NCI-H1092 treated with DMSO at 0.1 percent for 48 hours (cell line): ENCODE measurements at places on chromosomes 11 and 22.

DNA sequence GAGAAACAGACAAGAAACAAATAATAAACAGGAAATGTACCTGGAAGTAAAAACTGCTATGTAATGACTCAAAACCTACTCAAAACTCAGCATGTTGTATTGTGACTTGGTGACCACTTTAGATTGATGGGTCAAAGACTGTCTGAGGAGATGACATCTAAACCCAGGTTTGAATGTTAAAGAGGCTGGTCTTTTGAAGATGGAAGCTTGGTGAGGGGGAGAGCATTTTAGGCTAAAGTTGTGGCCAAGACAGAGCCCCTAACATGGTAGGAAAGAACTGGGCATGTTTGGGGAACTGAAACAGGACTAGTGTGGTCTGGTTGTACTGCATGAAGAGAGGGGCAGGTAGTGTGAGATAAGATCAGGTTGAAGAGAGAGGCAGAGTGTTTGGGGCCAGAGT is 85.3 kb upstream of the MYO18B start:
- no peak for DNase-seq

DNA sequence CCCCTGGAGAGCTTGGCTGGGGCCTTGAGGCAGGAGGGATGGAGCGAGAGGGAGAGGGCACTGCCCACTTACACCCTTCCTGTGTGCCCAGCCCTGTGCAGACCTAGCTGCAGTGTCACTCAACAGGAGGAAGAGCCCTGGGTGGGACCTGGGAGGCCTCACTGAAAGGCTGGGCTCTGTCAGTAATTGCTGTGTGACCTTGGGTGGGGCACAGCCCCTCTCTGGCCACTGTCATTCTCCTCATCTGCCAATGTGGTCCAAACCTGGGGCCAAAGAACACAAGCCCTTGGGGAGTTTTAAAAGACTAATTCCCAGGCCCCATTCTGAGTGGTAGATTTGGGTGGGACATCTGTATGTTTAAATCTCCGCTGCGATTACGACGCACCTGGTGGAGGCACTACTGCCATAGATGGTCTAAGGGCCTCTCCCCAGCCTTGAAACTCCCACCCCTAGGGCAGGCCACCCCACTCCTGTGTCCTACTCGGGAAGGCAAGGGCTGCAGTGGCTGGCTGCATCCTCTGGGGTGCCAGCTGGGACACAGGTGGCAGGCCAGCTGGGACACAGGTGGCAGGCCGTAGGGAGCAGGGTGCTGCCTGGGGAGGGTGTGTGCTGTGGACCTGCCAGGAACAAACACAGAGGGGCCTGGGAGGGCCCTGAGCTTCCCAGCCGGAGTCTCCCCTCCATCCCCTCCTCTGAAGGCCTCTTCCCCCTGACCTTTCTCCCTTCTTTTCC is 12.3 kb upstream of the SOX10 start:
- no peak for DNase-seq

DNA sequence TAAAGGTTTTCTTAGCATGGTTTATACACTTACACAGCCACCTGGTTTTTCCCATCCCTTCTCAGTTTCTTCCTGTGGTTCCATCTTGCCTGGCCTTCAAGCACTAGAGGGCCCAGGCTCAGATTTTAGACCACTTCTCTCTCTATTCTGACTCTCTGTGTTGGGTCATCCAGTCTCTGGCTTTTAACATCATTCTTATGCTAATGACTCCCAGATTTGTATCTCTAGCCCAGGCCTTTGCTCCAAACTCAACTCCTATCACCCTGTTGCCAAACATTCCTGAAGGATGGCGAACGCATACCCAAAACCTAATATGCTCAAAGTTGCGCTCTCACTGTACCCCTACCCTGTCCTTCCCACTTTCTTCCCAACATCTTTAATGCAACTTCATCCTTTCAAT is 135.1 kb downstream of the SPATA19 start:
- no peak for DNase-seq

- DNase-seq: no peak
Measured at GRCh38 chr11:102253020-102253715, 64.1 kb upstream of the BIRC3 start.

DNA sequence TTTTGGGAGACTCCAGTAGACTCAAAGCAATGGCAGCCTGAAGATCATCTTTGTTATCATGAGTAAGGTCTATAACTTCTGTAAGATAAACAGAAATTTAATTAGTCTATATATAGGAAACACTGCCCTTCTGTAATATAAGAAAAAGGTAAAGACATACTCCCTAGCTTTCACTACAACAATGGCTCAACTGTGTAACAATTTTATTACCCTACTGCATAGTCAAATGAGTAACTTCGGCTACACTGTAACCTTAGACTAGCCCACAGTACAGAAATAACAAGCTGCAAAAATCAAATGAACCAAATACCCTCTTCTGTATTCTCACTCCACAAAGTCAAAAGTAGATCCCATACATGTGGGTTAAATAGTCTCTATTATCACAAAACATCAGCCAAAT is 33.7 kb downstream of the USP28 start:
- DNase-seq: no peak

DNA sequence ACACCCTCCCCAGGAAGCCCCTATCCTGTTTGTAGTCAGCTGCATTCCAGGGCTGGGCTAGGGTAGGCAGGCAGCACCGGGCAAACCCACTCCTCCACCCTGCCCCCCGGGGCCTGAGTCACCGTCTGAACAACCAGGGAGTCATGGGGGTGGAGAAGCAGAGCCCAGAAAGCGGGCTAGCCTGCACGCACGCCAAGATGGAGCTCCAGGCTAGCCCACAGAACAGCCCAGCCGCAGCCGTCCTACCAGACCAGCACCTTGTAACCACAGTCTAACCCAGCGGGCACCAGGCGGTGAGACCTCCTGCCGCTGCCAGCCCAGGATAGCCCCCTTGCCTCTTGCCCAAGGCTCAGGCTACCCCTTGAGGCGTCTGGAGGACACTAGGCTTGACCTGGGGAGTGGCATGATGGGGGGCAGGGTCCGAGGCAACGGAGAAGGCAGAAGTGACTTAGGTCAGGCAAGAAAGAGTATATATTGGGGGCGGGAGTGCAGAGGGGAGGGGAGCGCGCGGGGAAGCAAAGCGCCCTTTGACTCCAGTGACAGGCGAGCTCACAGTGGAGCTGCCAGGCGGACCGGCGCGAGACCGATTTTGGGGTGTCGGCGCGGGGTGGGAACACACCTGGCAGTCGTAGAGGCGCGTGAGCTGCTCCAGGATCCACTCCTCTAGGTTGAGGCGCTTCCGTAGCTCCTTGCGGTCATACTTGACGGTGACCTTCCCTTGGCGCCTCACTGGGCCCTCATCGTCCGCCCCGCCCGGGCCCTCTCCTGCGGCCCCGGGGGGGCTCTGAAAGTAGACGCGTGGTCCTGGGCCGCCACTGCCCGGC is 734 bp downstream of the PPP1R14B start:
- peak; percentile 59 for DNase-seq

DNA sequence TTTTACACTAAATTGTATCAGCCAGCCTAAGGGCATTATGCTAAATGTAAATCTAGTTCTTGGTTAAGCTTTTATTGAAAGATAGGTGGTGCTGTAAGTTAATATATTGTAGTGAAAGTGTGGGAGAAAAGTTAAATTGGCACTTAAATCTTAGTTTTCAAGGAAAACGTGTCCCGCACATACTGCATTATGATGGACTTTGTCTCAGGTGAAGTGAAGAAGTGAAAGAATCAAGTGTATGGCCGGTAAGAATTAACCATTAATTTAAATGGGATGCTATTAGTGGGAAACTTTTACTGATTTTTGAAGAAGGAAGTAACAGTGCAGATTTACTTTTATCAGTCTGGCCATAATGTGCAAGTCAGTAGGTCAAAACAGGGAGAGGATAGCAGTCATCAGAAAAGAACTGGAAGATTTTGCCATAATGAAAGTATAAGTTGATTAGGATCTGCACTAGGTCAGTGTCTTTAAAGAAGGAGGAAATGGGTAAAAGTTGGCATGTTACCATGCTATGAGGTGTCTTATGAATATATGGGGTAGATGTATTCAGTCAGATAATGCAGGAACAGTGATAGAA is 81.6 kb downstream of the PDHX start:
- DNase-seq: peak; percentile 13

GRCh38 chr22:29375398-29376076 is 12.8 kb downstream of the AP1B1 start:
- DNase-seq: no peak

GRCh38 chr11:101126551-101127196 is 2.9 kb downstream of the PGR start:
- no peak for DNase-seq

- DNase-seq: no peak
Measured at GRCh38 chr11:74783241-74783871, 34.7 kb downstream of the RNF169 start.

- DNase-seq: no peak
Measured at GRCh38 chr11:71381781-71382505, 66.2 kb downstream of the DHCR7 start.

DNA sequence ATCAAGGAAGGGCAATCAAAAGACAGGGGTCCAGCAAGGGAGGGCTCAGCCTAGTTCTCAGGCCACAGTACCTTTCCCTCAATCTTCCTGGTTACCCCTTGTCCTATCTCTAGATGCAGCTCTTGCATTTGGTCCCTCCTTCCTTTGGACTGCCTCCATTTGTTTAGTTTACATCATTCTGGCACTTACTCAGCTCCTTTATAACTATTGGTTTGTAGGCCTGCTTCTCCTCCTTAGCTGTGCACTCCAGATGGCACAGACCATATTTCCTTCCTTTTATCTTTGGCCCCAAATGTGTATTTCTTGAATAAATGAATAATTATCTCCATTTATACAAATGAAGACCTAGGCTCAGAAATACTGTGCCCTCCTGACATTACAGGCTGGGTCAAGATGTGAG is 92.3 kb upstream of the AMOTL1 start:
- no peak for DNase-seq

DNA sequence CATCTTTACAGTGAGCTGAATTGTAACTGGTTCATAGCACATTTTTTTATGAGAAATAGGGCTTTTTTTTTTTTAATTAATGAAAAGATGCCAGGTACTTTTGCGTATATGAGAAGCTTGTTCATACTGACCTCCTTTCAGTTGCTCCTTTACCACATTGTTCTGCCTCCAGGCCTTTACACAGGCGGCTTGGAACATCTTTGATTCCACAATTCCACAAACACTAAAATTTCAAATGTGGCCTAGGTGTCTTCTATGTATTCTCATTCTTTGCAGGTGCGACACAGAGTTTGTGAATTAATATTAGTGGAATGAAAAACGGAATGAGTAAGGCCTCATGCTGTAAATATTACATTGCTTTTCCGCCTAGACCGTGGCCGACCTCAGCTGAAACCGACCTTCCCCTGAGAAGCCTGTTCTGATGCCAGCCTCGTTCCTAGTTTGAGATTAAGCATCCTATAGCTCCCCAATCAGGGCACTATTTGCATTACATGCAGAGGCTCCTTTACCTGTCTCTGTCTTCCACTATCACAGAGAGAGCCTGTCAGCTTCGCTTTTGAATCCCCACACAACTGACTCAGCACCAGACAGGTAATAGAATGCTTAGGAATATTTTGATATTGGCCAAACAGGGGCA is 125.8 kb downstream of the LDLRAD3 start:
- no peak for DNase-seq

GRCh38 chr11:101817581-101817980 is 97.2 kb upstream of the CEP126 start:
- DNase-seq: no peak
